Neuronal stem cell (in vitro differentiated cells): ENCODE measurements at places on chromosomes 5 and 9.

DNA sequence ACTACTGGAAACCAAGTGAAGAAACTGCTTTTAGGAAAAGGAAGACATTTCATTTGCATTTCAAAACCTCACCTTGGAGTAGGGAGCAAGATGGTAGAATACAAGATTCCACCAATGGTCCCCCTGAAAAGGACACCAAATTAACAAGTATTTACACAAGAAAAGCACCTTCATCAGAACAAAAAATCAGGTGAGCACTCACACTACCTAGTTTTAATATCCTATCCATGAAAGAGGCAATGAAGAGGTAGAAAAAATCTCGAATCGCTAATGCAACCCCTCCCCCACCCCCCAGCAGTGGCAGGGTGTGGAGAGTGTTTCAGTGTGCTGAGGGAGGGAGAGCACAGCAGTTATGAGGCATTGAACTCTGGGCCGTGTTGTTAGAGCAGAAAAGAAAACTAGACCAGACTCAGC is 1397.0 kb upstream of the C9orf72 start:
- no peak for DNase-seq

- no peak for DNase-seq
Measured at GRCh38 chr5:172758077-172758833, 12.7 kb downstream of the DUSP1 start.

DNA sequence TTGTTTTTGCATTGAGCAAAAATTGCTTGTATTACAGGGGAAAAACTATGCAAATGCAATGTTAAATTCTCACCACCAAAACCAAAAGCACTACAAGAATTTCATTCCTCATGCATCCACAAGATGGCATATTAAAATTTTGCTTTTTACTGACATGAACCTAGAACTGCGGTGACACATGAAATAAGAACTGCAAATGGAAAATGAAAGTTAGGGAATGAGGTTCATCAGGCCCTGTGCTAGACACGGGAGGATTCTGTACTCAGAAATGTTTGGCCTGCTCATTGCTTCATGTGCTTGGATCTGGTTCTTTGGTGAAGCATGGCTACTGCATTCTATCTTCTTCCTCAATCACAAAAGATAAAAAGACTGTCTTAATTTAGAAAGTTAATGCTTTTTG is 9.1 kb upstream of the RFK start:
- DNase-seq: no peak

GRCh38 chr5:149337736-149338135 is 7.6 kb upstream of the GRPEL2 start:
- DNase-seq: no peak

- no peak for DNase-seq
Measured at GRCh38 chr5:147578228-147579024, 68.6 kb upstream of the DPYSL3 start.

GRCh38 chr9:12882430-12882829 is 107.6 kb downstream of the LURAP1L start:
- no peak for DNase-seq

DNA sequence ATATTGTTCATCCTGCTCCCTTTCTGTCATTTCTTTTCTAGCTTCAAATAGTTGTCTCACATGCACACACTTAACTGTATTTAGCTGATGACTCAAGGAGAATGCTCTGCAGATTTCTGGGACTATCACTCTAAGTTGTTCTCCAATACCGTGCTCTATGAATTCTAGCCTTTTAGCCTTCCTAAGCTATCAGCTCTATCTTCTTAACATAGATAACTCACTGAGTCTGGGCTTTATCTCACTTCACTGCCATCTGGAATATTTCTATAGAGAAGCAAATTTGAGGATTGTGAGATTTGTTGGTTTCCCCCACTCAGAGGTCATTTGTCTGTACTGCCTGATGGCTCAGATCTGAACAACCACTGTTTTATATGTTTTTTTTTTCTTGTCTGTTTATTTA is 369.7 kb downstream of the TUSC1 start:
- no peak for DNase-seq

DNA sequence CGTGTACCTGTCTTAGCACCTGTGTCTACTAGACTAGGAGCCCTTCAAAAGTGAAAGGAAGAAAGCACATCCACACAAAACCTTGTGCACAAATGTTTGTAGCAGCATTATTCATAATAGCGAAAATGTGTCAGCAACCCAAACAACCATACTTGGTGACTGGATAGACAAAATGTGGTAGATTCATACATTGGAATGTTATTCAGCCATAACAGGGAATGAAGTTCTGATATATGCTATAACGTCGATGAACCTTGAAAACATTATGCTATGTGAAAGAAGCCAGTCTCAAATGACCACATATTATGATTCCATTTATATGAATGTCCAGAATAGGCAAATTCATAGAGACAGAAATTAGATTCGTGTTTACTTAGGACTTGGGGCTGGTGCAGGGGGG is 57.8 kb upstream of the LARP1 start:
- no peak for DNase-seq

GRCh38 chr5:124706729-124707361 is 39.6 kb downstream of the ZNF608 start:
- DNase-seq: no peak

DNA sequence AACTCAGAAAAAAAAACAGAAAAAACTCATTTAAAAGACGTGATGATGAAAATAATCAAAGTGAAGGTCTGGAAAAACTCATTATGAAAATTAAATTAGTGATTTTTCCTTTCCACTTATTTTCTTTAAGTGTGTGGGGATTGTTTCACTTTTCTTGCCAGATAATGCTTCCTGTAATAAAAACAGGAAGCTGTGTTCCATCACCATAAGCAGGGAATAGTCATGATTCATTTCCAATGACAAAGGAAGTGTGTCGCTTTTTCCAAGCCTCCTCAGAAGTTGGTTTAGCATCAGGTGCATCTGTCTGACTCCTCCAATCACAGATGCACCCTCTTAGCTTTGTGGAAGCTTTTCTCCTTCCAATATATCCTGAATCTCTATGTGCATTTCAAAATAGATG is 2068.7 kb downstream of the MAT2B start:
- no peak for DNase-seq

DNA sequence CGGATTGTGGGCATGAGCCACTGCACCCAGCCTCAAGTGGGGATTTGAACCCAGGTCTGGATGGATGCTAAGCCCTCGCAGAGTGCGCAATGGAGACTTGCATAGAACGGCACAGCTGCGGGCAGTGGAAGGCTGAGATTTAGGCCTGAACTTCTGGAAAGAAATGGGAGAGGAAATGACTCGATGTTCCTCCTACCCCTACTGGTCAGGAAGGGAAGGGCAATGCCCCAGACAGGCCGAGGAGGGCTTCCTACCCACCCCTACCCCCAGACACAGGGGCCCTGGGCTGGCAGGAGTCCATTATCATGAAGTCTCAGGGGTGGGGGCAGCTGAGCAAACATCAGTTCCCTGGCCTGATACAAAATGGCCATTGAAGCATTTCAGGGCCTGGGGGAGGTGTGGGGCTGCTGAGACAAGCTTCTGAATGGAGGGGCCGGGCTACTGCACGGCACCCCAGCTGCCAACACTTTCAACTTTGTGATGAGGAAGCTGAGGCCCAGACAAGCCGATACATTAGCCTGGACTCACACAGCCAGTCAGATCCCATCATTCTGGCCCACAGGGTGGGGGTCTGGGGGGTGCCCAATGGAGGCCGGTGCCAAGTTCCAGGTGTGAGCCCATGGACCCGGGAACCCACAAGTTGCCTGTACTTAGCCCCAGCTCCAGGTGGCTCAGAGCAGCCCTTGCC is 13.5 kb upstream of the WDR38 start:
- no peak for DNase-seq

DNA sequence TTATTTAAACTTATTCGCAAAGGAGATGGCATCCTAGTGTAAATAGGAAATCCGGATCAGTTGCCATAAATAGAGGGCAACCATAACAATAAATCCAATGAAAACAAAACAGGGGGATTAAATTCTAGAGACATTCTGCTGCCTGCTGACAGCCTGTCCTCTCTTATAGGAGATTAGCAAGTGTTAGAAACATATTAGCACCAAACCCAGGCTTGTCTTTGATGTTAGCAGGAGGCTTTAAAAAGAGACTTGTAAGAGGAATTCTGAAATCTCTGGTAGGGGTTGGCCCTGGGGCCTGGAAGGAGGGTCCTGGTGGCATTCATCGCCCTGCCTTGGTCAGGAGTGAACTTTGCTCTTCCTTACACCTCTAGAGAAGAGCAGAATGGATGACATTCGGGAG is 21.6 kb downstream of the NDST1 start:
- no peak for DNase-seq

DNA sequence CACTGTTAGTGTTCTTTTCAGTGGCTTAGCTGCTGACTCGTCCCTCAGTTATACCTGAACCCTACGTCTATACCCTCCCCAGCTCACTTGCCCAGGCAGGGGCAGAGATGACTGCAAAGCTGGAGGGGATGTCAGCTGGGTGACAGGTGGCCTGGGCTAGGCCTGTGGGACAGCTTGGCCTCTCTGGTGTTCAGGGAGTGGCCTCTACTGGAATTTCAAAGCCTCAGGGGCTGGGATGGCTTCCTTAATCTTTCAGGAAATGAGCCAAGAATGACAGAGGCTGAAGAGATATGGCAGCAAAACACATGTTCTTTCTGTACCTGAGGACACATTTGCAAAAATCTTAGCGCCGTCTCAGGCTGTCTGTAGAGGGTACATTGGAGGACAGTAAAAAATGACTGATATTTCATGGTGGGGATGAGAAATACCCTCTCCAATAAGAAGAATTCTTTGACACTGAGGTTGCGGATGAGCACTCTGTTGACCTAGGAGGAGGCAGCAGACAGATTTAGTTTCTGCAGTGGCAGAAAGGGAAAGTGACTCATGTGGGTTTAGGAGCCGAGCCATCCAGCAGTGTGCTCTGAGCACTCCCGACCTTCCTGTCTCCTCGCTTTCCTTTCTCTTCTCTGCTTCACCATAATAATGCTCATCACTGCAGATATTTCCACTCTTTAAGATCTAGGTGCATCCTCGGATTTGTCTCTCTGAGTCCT is 54.4 kb downstream of the ENTREP1 start:
- DNase-seq: no peak

GRCh38 chr9:112063151-112063550 is 111.9 kb downstream of the SUSD1 start:
- no peak for DNase-seq

DNA sequence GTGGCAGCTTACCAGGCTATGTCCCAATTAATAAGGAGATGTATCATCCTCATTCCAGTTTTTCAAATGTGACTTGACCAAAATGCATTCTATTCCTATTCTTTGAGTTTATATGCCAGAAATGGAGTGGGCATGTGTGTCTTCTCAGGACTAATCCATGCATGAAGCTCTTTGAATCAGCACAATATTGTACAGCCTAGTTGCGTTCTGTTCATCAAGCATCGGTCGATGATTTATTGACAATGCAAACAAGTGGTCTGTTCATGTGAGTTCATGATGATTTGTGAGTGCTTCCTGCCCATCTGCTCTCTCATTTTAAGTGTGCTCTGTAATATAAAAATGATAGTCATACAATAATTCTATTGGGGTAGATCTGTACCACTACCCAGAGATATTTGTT is 48.3 kb downstream of the PALM2AKAP2 start:
- no peak for DNase-seq

DNA sequence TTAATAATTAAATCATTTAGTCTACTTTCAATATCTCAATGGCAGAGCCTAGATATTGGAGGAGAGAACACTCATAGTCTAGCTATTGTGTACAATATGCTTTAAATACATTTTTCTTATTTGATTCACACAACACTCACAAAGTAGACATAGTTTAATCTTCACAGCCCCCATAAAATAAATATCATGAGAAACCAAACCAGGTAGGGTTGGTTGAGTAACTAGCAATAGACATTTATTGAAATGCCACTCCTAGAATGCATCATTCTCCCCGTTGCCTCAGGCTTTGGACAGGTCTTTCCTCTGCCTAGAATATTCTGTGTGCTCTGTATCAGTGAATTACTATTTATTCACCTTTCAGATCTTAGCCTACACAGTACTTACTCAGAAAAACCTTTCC is 141.9 kb downstream of the CEMIP2 start:
- no peak for DNase-seq

DNA sequence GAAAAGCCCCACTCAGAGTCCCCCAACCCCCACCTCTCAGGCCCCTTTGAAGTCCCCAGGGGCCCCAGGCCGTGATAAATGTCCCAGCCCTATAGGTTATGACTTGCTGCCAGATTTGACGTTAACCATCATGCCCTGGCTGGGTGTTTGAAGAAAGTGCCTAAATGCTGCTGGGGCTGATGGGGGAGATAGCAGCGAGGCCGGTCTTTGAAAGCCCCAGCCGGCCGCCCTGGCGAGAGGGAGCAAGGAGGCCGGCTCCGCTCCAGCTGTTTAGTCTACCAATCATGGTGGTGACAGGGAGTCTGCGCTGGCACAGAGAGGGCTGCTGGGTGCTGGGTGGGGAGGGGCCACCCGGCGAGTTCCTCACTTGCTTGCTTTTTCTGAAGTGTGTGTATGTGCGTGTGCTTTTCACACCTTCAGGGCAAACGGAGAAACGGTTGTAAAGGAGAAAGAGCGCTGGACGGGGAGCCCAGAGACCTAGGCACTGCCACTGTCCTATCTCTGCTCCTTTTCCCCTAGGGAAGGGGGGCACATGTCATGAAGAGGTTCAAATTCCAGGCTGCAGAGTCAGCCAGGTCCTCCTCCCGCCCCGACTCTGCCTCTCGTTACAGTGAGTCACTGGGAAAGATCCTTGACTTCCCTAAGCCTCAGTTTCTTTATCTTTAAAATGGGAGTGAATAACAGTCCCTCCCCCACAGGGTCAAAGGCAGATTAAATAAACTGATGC is 126.1 kb upstream of the HAND1 start:
- DNase-seq: no peak

- no peak for DNase-seq
Measured at GRCh38 chr5:133244242-133244641, 192.4 kb downstream of the HSPA4 start.
